ENCODE measurements at places on chromosomes 4 and X.

- peak; percentile 35 for DNase-seq
Observed at GRCh38 chr4:87270144-87270543, 49.7 kb upstream of the KLHL8 start.

GRCh38 chr4:73317092-73317491 is 58.5 kb upstream of the ANKRD17 start:
- no peak for DNase-seq

GRCh38 chr4:15703439-15703838 is 574 bp downstream of the BST1 start:
- no peak for DNase-seq

DNA sequence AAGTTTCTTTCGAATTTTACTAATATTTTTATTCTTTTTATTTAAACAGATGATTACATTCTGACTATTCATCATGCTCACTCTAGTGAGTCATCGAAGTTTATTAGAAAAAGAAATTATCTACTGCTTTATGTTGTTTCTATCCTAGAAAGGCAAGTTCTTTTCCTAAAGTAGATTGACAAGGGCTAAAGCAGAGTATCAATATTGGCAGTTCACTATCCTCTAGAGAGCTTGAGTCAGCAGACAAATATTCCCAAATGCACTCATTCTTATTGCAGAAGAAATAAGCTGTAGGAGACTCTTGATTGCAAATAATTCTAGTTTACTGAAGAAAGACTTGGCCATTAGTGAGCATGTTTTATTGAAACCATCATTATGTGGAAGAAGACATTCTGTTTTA is 911.8 kb downstream of the CENPC start:
- no peak for DNase-seq

DNA sequence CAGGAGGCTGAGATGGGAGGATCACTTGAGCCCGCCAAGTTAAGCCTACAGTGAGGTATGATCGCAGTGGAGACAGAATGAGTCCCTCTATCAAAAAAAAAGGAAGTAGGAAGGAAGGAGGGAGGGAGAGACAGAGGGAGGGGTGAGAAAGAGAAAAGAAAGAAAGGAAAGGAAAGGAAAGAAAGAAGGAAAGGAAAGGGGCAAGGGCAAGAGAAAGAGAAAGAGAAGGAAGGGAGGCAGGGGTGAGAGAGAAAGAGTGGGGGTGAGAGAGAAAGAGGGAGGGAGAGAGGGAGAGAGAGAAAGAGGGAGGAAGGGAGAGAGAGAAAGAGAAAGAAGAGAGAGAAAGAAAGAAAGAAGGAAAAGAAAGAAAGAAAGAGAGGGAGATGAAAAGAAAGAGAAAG is 13.2 kb downstream of the ELF2 start:
- no peak for DNase-seq

- DNase-seq: peak; percentile 55
Observed at GRCh38 chrX:150848914-150849365, 49.5 kb downstream of the CD99L2 start.

- DNase-seq: peak; percentile 11
Observed at GRCh38 chrX:107565931-107566603, 62.2 kb upstream of the PRPS1 start.

DNA sequence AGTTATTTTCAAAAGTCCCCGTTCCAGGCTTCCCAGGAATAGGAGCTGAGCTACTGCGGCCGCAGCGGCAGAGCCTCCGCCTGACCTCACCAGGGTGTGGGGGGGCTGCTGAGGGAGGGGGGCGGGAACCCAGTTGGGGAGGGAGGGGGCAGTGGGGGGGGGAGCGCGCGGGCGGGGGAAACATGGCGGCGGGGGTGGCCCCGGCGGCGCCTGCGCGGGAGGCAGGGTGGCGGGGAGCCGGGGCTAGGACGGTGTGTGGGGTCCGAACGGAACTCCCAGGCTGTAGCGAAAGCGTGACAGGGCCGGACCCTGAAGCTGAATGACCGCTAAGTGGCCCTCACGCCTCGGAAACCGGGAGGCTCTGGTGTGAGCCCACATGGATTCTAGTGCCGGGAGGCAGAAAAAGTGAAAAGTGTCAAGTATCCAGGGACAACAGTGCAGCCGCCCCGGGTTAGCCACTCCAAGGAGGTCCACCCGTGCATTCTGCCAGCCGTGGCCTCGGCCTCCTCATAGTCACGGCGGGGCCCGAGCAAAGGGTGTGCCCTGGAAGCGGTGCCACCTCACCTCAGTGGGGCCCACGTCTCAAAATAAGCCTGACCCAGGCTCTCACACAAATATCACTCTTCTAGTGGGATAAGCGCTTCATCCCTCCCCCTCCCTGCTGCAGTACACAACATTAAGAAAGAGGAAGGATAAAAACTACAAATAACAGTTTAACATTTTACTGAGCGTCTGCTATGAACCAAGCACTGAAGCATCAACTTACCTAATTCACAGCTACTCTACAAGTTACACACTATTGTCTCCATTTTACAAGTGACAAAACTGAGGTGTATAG is at the start of gene KLHL13:
KLHL13 (minus strand) TSS at position 98 of the 838 bp plus-strand sequence. CDS start 88,337 bp downstream, outside the sequence.
- peak; percentile 29 for DNase-seq

DNA sequence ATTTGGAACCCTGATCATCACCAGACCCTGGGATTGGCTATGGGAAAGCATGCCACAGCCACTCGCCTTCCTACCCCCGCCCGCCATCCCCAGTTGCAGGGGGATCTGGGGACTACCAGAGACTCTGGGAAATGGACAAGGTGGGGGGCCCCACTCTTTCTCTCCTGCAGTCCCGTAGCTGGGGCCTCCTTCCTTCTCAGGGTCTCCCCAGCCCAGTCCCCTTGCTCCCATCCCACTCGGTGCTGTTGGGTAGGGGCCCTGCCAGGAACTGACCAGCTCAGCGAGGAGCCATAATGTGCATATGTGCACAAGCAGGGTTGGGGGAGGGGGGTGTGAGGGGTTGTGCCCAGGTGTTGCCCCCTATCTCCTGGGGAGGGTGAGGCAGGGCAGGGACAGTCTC is 3.4 kb upstream of the USP11 start:
- no peak for DNase-seq

DNA sequence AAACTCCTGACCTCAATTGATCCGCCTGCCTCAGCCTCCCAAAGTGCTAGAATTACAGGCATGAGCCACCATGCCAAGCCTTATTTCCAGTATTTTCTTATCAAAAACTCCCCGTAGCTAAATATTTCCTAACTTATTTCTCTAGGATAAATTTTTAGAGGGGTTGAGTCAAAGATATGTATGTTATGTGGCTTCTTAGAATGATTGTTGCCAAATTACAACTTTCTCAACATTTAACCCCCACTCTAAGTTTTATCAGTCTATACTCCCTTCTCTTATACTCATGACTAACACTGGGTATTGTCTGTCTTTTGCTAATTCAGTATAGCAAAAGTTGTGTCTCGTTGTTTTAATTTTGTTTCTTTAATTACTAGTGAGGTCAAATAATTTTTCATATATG is 187.7 kb upstream of the LNX1 start:
- no peak for DNase-seq

- no peak for DNase-seq
Observed at GRCh38 chr4:1363513-1363912, 16.5 kb downstream of the UVSSA start.

DNA sequence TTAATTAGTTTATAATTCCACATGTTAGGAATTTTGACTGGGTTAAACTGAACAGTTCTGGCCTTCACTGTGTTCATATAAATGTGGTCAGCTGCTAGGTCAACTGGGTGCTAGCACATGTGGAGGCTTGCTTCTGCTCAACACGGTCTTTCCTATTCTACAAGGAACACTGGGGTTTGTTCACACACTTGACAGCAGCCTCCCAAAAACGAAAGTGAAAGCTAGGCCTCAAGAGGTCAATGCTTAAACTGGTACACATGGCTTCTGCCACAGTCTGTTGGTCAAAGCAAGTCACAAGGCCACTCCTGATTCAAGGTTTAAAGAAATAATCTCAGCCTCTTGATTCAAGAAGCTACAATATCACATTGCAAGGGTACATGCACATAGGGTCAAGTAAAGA is 126.5 kb downstream of the QDPR start:
- DNase-seq: peak; percentile 5

GRCh38 chr4:186082221-186082620 is 13.3 kb downstream of the TLR3 start:
- no peak for DNase-seq

DNA sequence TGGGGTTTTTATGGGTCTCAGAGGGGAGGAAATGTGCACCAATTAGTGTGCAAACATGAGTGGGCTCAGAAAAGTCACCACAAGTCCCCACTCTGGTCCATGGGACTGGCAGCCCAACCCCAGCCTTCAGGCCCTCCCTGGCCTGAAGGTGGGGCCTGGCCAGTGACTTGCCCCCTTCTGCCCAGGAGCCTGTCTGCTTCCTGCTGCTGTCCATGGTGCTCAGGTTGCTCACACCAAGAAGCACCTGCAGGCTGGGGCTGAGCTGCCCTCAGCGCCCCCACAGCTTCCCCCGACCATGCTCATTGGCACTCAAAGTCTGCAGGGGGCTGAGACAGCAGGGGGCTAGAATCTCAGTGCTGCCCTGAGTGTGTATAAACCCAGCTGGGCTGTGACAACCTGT is 30.6 kb upstream of the GC start:
- no peak for DNase-seq

- no peak for DNase-seq
Observed at GRCh38 chr4:186900232-186900900, 176.7 kb upstream of the FAT1 start.

DNA sequence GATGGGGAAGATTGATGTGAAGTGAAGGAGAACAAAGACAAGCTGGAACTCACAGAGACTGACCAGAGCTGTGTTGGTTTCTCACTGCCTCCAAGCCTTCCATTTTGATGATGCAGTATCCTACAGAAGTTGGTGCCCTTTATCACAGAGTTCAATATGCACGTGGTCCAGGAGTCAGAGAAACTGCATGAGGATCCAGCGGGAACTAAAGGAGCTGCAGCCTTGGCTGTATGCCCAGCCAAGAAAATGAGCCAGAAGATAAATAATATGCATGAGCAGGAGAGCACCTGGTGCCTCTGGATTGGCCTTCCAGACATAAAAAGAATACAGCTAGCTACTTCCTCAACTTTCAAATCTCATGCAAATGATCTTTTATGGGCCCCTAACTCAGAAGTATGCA is 44.3 kb upstream of the DCLK2 start:
- DNase-seq: peak; percentile 33

DNA sequence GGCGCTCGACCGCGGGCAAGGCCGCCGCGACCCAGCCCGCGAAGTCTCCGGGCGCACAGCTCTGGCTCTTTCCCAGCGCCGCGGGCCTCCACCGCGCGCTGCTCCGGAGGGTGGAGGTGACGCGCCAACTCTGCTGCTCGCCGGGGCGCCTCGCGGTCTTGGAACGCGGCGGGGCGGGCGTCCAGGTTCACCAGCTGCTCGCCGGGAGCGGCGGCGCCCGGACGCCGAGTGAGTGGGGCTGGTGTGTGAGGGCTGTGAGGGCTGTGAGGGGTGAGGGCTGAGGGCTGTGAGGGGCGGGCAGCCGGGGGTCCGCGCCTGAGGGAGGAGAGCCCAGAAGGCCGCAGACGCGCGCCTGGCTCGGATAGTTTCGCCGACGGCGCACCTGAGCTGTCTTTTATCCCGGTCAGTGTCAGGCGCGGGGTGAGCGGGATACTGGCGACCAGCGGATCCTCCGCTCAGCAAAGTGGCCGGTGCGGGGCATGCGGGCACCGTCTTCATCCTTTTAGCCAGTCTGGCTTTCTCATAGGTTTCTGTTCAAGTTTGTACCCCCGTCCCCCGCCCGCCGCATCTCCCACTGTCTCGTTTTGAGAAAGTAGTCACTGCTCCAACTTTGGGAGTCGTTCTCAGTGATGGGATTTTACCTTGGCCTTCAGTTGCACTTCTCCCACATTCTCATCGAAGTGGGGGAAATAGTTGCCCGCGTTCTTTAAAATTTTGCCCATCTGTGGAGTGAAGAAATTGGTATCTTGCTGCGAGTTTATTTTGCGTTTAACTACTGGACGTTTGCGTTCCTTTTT is 586 bp downstream of the HERC5 start:
- DNase-seq: no peak

- DNase-seq: no peak
Observed at GRCh38 chr4:16344853-16345252, 118.6 kb upstream of the TAPT1 start.

- no peak for DNase-seq
Observed at GRCh38 chr4:100977274-100977673, 370.1 kb downstream of the PPP3CA start.

- DNase-seq: peak; percentile 18
Observed at GRCh38 chr4:87819281-87819919, 13.4 kb upstream of the MEPE start.

DNA sequence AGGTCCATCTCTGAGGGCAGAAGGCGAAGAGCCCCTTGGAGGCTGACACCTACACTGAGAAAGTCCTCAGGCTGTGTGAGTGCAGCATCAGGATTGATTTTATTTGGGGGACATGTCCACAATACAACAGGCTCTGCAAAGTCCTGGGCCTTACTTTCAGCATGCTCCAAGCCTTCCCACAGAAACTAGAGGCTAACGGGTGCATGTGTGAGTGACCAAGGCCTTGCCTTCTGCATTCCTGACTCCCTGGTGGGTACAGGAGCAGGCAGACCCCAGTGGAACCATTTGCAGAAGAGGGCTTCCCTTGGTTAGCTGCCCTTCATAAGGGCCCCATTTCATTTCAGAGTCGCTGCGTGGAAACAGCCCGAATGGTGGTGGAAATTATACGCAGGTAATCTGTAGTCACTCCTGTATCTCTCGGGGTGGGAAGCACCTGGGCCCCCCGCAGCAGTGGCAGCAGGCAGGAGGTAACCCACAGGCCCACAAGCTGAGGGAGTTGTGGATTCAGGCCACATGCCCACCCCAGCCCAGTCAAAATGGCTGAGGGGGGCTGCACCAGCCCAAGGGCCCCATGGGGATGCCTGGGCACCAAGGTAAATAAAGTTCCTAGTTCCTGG is 37.7 kb downstream of the NSG1 start:
- no peak for DNase-seq

DNA sequence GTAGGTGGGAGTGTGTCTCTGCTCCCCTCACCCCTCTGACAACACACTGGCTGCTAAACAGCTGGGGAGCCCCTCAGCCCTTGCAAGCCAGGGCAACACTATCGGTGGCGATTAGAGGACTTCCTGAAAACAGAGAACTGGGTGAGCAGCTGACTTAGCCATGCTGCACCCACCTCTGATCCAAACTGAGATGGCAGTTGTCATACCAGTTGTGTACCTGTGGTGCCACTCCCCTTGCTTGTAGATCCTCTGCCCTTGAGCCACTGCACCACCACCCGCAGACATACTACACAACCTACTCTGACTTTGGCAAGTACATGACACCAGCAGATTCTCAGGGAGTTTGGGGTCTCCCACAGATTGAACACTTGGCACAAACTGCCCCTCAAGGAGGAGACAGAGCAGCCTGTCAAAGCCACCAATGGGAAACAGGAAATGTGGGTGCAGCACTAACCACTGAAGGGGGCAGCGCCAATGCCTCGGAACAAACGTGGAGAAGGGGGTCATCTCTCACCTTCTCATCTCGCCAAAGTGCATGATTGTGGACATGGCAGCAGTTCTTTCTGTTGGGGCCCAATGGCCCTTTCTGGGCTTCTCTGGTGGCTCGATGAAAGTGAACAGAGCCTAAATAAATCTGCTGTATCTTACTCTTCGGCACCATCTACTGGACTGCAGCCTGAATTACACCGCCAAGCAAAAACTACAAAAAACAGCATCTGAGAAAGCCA is 119.8 kb downstream of the NEK1 start:
- DNase-seq: peak; percentile 55
